ENCODE measurements at places on chromosomes 1 and 21. TPM values are rescaled to one million over a fixed set of nuclear protein-coding genes. Genes with fewer than 3 reads are reported as not detected.

Gene SERPINC1
- total RNA-seq: not detected

DNA sequence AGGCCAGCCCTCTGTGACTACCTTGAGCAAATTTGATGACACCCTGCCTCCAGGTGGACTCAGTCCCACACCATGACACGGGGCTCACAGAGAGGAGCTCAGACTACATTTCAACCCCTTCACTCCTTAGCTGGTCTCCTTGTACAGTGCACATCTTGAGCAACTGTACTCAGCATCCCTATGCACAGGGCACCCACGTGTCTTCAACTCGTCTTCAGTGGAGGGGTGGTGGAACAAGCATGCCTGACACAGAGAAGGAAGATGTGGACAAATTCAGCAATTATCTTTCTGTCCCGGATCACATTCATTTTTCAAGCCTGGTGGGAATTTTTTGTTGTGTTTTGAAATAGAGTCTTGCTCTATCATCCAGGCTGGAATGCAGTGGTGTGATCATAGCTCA lies 213.7 kb downstream of the KAZN start:
- no peak for DNase-seq

DNA sequence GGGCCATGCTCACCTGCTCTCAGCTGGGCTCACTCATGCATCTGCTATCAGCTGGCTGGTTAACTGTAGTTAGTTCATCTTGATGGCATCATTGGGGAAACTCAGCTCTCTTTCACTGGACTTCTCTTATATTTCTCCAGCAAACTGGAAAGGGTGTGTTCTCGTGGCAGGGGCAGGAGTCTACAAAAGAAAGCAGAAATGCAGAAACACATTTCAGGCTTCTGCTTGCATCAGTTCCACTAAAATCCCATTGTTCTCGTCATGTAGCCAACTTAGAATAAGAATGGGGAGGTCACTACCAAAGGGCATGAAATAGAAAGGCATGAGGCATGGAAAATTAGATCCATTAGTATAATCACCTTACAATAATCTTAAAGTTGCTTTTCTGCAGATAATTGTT lies 207.3 kb downstream of the NRIP1 start:
- no peak for DNase-seq

DNA sequence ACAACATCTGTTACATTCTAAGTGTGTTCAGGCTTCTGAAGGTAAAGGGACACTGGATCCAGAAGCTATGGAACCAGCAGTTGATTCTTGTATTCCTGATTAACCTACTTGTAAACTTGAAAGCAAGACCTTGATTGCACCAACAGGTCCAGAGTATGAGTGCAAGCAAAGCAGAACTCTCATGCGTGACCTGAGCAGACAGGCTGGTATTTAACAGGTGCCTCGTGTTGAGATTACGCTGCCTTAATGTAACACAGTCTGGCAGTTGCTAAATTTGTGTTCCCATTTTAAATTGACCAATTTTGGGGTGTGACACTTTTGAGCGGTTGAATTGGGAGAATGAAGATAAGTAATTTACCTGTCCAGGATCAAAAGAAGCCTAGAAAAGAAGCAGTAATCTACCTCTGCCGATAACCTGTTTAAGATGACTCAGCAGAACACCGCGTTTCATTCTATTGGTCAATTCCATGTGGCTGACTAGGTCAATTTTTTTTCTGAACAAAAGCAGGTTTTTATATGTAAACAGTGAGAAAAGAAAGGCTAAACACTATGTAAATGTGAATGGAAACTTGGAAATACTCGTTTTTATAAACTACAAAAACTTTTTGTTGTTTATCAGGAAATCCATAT lies 147.6 kb downstream of the DYRK1A start:
- no peak for DNase-seq

Gene SPRR5
- total RNA-seq: not detected

Gene LIPI
- not detected for total RNA-seq

Gene CA6
- total RNA-seq: not detected

DNA sequence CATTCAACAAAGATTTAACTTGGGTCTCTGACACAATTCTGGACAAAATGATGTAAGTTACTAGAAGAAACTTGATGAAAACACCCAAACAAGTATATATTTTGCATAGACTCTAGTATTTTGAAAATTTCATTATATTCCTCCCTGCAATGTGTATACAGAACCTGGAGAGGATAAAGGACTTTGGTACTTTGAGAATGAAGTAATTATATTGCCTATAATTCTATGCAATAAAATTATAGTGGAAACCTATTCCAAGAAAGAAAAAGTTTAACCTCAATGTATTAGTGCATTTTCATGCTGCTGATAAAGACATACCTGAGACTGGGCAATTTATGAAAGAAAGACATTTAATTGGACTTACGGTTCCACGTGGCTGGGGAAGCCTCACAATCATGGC lies 1146.1 kb downstream of the KCNT2 start:
- DNase-seq: no peak

Gene AADACL3
- total RNA-seq: not detected

DNA sequence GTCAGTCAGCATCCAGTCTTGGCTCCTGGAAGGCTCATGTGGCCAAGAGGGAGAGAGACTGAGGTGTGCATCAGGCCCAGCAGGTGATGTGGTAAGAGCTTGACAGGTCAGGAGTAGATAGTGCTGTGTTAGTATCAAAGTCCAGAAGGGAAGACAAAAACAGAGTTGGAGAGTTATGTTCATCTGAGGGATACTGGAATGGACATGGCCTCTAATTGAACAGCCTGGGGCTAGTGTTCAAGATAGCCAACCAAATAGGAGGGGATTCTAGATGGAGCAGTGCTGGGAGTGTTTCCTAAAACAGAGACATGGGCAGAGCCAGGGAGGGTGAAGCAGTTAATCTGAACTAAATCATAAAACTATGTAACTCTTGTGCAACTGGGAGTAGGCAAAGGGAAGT lies 120.7 kb upstream of the MARK1 start:
- DNase-seq: peak; percentile 4

DNA sequence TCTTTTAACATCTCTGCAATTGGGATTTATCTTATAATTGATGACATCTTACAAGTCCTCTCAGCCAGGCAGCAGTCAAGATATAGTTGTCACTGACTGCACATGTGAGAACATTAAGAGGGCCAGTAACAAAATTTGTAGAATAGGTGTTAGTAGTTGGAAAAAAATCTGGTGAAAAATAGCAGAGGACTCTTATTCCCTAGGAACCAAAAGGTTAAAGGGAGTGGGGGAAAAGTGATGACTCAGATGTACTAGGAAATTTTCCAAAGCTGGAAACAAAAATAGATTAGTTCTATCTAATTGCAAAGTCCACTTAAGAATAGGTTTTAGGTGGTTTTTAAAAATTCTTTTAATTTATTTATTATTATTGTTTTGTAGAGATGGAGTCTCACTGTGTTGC lies 3.6 kb downstream of the NUP210L start:
- no peak for DNase-seq

GRCh38 chr1:223504741-223505140 lies 111.5 kb downstream of the CCDC185 start:
- peak; percentile 91 for DNase-seq

GRCh38 chr1:174890024-174890423 lies 109.7 kb upstream of the CACYBP start:
- DNase-seq: no peak

Gene F13B
- total RNA-seq: not detected

Gene TNNI3K
- not detected for total RNA-seq

Gene VWA1
- 0.22 TPM for total RNA-seq

DNA sequence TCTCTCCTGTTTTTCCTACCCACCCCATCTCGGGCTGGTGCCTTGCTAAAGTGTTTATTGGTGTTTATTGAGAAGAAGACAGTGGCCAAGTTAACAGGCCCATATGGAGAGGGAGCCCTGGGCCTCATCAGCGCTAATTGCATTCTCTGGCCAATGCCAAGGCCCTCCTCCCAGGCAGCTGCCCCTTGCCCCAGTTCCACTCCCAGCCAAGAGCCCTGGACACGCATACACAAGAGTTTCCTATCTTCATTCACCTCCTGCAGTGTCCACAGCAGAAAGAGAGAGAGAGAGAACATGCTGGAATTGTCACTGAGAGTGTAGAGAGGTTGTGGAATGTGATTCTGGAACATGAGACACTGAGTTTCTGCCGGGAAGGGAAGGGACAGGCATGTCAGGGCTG lies 25.4 kb upstream of the VWA5B1 start:
- no peak for DNase-seq

GRCh38 chr1:171515299-171515698 lies 30.0 kb downstream of the PRRC2C start:
- DNase-seq: no peak

DNA sequence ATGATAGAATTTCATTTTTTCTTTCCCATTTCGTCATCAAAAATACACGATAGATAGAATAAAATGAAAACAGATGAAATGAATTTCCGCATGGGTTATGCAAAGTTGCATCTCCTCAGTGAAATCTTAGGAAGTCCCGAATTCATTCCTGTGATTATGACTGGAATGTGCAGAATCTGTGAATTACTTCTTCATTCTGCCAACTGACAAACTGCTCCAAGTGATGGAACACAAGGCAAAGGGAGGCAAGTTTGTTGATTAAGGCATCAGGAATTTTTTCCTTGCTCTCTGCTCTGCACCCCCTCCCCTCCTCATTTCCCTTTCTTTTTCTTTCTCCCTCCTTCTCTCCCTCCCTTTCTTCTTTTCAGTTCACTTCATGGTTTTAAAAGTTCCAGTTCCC lies 37.0 kb upstream of the ADGRL4 start:
- DNase-seq: peak; percentile 26

Gene CCDC24
- 6.9 TPM for total RNA-seq

DNA sequence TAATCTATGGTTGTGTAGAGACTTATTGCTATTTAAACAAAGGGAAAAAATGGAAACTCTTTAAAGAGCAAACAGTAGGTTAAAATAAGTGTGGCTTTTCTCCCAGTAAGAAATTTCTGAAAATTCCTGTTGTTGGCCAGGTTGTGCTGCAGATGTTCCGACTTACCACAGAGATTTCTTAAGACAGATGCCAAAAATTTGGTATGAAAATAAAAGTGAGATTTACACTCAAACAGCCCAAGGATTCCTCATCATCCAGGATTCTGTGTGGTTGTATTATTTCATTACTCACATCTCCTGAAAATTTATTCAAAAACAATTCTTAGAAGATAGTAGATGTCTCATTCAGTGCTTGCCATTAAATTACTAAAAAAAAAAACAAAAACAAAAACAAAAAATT lies 296.7 kb upstream of the PTBP2 start:
- DNase-seq: no peak

GRCh38 chr1:41608211-41608610 lies 123.7 kb upstream of the EDN2 start:
- DNase-seq: no peak

Gene POFUT2
- total RNA-seq: 118 TPM

- peak; percentile 63 for DNase-seq
These were observed 192.5 kb downstream of the ZZZ3 start for GRCh38 chr1:77489910-77490309.

DNA sequence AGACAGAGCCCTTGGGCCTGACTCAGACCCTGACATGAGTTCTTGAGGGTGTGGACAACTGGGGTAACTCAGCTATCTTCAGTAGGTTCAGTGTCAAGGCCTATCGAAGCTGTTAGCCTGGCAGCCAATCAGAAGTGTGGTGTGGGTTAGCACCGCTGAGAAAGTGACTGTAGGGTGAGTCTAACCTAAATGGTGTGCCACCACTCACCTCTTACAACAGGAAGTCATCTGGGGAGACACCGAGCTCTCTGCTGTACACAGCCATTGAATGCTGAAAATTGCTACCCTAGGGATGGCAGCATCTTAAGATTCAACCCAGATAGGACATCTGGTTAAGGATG lies 44.6 kb downstream of the RASSF5 start:
- DNase-seq: no peak

Gene ACAP3
- 44.5 TPM for total RNA-seq

- no peak for DNase-seq
These were observed 388.7 kb downstream of the ST6GALNAC3 start for GRCh38 chr1:76463278-76463677.
